ENCODE measurements at places on chromosomes 2 and 18.

DNA sequence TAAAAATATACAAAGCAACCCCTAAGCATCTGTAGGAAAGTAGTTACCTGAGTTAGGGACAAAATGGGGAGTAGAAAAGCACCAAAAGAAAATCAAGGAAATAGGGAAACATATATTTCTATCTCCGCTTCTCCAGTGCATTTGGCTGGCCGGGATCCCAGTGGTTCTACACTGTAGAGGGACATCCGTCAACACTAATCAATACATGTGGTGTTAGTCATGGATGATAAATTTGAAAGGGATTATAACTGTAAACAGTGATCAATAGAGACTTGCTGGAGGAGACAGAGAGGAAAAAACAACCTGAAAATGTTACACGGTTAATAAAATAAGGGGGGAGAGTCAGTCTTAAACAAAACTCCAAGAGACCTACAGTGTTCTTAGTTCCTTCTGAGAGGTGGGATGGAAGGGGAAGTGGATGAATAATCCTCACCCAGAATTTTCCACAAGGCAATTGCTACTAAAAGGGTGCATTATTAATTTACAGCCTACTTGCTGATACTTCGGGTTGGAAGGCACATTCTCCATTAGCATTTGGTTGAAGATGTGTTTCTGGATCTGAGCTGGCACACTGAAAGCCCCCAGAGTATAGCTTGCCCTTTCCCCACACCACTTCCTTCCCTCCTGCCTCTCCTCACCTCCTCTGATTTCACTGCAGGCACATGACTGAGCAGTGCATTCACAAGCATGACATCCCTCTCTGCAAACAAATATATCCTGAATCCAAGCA, 530.0 kb downstream of the BCL11A start:
- DNase-seq: no peak

DNA sequence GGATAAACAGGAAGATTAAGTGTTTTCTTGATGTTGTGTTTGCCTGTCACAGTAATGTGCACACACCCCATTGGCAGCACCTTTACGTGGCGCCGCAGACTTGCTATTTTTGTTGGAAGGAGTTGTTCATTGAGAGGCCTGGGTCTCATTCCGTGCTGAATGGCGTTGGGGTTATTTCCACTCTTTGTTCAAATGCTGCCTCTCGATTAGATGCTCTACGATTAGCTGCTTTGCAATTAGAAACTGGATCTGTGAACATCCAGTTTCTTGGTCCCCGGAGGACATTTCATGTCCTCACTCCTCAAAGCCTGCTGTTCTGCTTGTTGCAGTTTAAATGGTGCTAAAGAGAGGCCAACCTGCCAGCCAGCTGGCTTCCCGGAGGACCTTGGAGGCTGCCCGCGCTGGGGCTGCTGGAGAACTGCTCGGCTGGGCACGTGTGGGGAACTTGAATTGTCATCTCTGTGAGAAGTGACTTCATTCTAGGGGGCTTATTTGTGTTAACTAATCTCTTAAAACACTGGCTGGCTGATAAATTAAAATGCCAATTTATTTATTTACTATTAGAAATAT, 117.4 kb upstream of the NABP1 start:
- no peak for DNase-seq

DNA sequence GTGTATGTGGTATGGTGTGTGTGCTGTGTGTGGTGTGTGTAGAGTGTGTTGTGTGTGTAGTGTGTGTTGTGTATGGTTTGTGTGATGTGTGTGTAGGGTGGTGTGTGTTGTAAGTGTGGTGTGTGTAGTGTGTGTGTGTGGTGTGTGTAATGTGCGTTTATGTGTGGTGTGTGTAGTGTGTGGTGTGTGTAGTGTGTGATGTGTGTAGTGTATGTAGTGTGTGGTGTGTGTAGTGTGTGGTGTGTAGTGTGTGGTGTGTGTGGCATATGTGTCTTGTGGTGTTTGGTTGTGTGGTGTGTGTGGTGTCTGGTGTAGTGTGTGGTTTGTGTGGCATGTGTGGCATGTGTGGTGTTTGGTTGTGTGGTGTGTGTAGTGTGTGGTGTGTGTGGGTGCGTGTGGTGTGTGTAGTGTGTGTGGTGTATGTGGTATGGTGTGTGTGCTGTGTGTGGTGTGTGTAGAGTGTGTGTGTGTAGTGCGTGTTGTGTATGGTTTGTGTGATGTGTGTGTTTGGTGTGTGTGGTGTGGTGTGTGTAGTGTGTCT, 4.0 kb upstream of the RTP5 start:
- DNase-seq: no peak

- DNase-seq: no peak
These were observed 153.3 kb upstream of the RAB12 start for GRCh38 chr18:8455661-8456614.

DNA sequence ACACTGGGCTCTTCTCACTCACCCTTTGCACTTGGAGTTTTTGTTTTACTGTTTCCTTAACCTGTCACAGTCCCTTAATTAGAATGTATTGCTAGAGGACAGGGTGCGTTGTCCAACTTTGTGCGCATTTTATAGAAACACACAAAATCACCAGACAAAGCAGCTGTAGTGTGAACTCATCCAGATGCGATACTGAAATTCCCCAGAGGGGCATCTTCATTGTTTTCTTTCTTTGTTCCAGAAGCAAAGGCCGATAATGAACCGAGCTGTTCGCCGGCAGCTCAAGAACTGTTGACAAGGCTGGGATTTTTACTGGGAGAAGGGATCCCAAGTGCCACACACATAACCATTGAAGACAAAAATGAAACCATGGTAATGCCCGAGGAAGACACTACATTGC, 137.6 kb downstream of the WDSUB1 start:
- no peak for DNase-seq

DNA sequence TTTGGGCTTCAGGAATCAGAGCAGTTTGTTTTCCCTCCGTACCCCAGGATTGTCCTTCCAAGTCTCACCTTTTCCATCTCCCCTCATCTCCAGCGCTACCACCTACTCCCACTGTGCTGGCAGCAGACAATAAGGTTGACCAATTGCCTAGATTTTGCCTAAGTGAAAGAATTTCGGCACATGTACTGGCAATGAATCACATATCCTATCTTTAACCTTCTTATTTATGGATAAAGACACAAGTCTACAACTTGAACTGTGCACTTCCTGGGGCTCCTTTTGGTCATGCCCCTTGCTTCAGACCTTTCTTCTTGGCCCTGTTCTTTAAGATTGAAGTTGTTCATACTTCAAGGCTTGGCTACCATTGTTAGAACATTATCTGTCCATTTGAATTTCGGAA, 71.4 kb downstream of the KCMF1 start:
- DNase-seq: no peak

- no peak for DNase-seq
These were observed 160.4 kb upstream of the FOSL2 start for GRCh38 chr2:28232295-28232694.

DNA sequence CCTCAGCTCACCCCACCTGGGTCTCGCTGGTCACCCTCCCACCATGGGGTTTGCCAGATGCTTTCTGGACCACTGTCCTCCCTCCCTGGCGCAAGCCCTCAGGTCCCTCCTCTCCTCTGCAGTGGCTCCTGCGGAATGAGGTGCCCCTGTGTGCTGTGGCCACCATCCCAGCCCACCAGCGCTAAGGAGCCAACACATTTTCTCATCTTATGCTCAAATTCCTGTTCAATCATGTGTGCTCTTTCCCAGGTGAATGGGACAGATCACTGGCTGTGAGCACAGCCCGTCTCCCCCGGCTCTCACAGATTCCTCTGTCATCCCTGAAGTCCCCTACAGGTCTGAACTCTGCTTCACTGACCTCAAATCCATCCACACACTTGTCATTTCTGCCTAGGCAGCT, 15.2 kb upstream of the CCDC74B start:
- no peak for DNase-seq

GRCh38 chr2:68059784-68060525, 2.8 kb downstream of the C1D start:
- no peak for DNase-seq

GRCh38 chr18:57793302-57793986, 9.7 kb downstream of the ATP8B1 start:
- DNase-seq: no peak

GRCh38 chr2:84792856-84793522, 87.9 kb downstream of the TRABD2A start:
- DNase-seq: no peak

DNA sequence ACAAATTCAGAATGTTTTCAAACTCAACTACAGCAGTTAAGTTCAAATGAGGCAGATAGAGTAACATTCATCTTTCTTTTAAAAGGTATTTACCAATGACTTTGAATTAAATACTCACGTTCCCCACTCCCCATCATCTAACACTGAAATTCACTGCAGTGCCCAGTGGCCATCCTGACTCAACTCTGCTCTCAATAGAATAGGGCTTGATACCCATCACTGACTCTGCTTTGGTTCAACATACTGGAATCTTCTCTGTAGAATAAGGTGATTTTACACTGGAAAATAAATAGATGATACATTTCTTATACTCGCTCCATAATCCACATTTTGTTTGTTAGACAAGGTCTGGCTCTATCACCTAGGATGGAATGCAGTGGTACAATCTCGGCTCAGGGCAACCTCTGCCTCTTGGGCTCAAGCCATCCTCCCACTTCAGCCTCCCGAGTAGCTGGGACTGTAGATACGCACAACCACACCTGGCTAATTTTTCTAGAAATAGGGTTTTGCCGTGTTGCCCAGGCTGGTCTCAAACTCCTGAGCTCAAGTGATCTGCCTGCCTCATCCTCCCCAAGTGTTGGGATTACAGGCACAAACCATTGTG, 66.4 kb downstream of the PRPF40A start:
- no peak for DNase-seq

DNA sequence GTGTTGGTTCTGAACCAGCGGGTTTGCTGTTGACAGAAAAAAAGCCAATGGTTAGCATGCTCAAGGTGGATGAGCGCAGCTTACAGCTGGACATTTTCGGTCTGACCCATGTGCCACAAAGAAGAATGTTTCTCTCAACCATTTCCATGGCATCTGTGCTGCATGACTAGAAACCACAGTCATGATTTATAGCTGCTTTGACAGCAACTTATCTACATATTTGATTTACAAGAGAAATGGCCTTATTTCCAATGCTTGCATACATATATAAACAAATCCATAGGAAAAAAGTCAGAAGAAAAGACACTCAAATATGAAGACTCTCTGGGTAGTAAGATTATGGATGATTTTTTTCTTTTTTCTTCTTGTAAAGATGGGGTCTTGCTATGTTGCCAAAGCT, 98.2 kb downstream of the DYNC1I2 start:
- no peak for DNase-seq

GRCh38 chr2:120863146-120863545, 127.5 kb downstream of the GLI2 start:
- no peak for DNase-seq

DNA sequence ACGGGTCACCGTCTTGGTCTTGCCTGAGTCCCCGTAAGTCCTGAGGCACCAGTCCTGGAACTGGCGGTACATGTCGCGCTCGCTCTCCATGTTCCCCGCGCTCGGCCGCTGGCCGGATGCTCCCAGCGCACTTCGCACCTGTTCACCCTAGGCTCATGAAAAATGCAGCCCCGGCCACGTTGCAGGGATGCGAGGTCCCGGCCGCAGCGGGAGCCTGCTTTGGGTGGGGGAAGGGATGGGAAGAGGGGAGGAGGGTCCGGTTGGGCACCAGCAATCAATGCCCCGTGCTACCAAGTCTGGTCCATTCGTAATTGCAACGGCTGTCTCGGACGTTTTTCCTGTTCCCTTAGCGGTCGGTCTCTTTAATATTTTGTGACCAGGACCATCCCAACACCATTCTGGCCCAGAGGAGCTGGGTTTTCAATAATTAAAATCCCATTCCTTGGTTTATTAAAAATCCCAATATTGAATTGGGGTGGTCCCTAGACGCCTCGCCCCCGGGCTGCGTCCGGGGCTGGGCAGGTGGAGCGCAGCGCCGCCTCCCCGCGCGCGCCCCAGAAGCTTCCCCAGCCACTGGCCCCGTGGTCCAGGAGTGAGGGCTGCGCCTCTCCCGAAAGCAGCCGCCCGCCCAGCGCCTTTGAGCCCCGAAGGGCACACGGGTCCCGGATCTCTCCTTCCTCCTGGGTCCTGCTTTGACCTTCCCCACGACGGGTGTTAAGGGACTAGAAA, 1.4 kb downstream of the NOL4 start:
- DNase-seq: no peak

DNA sequence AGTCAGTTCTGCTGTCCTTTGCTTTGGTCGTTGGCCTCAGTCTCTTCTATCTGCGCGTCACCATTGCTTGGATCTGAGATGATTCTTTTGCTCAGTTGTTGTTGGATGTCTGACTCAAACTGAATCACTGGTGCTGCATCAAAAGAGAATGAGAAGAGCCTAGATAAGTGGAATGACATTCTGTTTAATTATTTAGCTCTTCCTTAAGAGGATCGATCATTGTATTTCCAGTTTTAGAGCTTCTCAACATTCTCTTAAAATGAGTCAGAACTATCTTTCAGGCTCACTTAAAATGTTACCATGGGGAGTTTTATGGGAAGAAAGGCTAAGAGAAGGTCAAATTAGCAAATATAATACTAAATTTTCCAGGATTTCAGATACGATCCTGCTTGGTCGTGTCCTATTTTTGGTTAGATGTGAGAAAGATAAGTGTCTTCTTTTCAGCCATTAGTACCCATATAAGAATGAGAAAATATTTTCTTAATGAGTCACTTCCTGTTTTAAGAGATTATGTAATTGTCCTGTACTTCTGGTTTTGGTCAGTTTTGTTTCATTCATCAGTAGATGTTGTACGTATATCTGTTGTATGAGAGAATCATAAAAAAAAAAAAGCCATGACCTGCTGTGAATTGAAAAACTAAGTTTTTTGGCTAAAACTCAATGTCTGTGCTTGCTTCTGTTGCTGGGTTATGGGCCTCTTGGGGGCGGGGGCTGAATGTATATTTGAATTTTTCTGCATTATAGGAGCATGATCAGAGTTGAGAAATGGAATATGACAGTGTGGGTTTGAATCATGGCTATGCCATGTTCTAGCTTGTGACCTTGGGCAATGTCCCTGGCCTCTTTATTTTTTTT, 31.6 kb upstream of the CASP10 start:
- DNase-seq: peak; percentile 84

- DNase-seq: no peak
These were observed 209.7 kb upstream of the SIX2 start for GRCh38 chr2:45218931-45219339.

GRCh38 chr2:121455446-121455845, 75.2 kb upstream of the RNU4ATAC start:
- no peak for DNase-seq

DNA sequence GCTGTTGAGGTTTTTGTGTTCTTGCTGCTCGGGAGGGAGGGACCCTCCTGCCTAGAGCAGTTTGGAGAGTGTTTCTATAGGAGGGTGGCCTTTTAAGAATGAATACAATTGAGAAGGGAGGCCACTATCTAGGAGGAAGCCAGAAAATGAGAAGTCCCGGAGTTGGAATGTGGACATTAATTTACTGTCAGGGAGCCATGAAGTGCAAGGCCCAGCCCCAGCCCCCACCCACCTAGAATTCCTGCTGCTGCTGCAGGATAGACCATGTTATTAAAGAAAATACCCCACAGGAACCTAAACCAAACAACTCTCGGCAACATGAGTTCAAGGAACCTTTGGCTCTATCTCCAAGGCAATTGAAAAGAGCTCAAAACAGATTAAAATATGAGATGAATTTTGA, 46.0 kb downstream of the ZBTB7C start:
- no peak for DNase-seq

All from HTR-8/SVneo (cell line).